ENCODE measurements at places on chromosomes 6 and 20.

GRCh38 chr20:23492292-23492691 lies 1.4 kb downstream of the CST8 start:
- no peak for DNase-seq

DNA sequence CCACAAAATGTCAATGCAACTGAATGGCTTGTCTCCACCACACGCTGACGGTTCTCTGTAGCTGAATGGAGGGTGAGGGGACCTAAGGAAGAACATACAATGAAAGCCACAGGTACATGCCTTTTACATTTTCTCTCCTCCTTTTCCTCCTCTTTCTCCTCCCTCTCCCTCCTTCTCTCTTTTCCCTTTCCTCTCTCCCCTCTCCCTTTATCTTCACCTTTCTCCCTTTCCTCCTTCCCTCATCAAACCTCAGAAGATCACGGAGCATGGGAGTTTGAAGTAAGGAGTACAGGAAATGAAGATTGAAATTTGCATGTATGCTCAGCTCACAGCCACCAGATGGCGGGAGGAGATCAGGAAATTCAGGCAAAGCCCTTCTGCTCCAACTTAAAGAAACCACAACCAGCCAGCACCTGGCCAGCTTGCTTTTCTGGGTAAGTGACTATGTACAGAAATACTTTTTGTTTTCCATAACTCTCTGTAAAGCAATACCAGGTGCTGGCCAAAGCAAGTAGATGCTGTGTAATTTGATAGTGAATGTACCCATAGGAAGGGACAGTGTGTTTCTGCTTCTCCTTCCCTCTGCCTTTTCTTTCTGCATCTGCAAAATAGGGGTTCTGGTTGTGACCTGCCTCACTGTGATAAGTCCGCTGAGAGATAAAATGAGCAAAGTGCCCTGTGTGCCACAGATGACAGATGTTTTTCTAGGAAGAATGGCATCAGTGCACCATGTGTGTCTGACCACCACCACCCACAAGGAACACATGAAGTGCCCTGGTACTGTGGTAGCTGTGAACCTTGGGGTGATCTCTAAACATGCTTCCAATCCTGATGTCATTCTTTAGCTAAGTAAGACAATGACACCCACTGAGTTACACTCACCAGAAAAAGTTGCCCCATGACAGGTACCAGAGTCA lies 18.6 kb upstream of the FOXO3 start:
- DNase-seq, result peak; percentile 69

DNA sequence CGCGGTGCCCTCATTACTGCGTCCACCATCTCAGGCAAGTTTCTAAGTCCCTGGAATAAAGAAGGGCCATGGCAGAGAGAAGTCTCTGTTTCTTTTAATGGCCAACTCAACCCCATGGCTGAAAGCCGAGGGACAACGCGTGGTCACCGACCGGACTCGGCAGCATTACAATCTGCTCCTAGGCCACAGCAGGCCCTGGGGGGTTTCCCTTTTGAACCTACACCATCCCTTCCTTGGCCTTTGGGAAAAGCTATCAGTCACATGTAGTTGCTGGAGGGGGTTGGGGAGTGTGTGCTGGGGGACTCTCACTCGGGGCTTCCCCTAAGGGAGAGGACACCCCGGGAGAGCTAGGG lies 11.1 kb upstream of the FAM83C start:
- no peak for DNase-seq

DNA sequence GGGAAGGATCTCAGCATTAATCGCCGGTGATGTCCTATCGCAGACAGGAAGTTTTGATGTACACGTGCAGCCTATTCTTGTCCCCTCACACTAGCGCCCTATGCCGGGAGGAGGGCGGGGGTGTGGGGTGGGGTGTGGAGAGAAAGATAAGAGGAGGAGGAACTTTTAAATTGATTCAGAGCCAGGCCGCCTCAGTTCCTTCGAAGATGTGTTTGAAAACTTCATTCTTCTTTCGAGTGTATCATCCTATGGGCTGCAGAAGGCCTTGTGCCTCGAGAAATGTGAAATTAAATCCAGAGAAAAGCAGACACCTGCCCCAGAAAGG lies 2.5 kb upstream of the POU3F2 start:
- no peak for DNase-seq

DNA sequence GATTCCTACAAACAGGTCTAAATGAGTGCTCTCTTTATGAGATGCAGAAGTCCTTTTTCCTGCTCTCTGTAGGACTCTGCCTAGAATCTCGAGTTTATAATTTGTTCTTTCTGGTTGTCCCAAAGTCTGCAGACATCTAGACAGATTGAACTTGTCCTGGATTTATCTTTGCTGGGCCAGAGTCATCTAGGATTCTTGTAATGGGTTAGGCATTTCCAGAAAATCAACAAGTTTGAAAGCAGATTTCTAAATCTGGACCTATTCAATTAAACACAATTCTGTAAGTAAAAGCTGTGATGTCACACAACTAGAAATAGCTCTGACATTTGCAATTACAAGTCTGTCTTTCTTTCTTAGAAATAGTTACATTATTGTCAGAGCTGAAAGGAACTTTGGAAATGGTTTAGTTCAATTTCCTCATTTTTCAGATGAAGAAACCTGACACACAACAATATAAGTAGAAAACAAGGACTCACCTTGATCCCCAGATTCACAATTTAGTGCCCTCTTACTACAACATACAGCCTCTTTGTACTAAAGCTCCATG lies 4.2 kb upstream of the RSPO3 start:
- no peak for DNase-seq

DNA sequence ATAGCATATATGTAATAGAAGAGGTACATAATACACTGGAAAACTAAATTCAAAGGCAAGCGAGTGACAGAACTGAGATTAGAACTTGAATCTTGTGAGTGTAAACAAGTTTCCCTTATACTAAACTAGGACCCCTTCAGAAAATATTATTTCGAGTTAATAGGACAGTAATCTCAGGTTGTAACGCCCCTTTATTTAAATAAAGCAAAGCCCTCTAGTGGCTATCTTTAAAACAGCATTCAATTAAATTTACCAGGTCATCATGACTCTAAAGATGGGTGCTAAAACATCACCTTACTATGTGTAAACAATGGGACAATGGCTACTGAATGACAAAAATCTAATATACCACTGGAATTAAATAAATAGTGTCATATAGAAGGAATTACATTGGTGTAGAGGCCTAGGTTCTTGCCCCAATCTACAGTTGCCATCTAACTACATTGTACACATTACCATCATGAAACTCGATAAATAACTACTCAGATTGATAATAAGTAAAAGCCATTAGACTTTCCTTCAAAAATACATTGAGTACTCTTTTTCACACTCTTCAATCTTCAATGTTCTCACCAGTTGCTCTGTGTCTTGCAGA lies 255.4 kb upstream of the IRAK1BP1 start:
- no peak for DNase-seq

GRCh38 chr6:100457311-100457990 lies 7.3 kb downstream of the SIM1 start:
- DNase-seq, result no peak

- no peak for DNase-seq
Measured at GRCh38 chr20:59774204-59774641, 159.2 kb downstream of the SYCP2 start.

- DNase-seq, result no peak
Measured at GRCh38 chr20:1472556-1473245, 6.1 kb upstream of the NSFL1C start.

GRCh38 chr6:9851541-9852380 lies 563.1 kb downstream of the TFAP2A start:
- DNase-seq, result no peak

- no peak for DNase-seq
Measured at GRCh38 chr20:17662333-17663039, 19.6 kb downstream of the RRBP1 start.

DNA sequence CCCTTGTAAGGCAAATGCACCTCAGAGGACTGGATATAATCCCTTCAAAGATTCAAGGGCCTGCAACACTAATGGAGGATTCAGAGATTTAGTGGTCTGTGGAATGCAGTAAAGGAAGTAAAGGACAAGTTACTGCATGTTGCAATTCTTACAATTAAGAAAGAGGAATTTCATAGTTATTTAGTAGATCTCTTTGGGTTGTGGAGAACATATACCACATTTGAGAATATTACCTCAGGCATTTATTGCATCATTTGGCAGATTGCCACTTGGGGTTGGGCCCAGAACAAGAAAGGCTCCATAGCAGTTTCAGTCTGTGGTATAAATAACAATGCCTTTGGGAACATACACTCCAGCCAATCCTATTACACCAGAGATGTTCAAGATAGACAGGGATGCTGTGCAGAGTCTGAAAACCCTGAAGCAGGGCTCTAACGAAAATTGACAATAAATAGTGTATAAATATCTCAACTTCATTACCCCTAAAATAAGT lies 20.9 kb upstream of the EPM2A start:
- no peak for DNase-seq

GRCh38 chr20:16580620-16581019 lies 7.4 kb upstream of the KIF16B start:
- DNase-seq, result no peak

DNA sequence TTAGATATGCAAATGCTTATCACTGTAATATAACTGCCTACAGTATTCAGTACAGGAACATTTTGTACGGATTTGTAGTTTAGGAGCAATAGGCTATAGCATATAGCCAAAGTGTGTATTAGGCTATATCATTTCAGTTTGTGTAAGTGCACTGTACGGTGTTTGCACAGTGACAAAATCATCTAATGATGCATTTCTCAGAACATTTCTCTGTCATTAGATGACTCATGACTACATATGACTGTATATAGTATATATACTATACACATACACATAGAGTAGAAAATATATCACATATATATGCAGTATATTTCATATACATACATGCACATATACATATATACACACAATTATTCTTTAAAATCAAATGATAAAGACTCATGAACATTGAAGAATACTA lies 158.4 kb downstream of the PTCHD4 start:
- no peak for DNase-seq

GRCh38 chr6:55825402-55826051 lies 49.9 kb downstream of the BMP5 start:
- no peak for DNase-seq

DNA sequence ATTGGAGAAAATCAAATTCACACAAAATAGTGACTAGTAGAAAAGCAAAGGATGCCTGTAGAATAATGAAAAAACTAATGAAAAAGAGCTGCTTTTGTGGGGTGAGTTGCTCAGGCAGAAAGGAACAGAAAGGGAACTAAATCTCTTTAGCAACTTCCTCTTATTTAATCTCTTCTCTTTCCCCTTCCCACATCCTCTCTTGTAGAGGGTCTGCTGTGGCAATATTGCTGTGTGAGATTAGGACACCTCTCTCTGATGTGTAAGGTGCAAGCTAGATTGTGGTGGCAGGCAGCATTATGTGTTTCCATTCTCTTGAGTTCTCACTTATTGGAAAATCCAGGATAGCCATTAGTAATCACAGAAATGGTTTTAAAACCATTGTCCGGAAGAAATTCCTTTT lies 49.7 kb downstream of the SYNE1 start:
- no peak for DNase-seq

- no peak for DNase-seq
Measured at GRCh38 chr6:134510920-134511319, 193.0 kb upstream of the SGK1 start.

DNA sequence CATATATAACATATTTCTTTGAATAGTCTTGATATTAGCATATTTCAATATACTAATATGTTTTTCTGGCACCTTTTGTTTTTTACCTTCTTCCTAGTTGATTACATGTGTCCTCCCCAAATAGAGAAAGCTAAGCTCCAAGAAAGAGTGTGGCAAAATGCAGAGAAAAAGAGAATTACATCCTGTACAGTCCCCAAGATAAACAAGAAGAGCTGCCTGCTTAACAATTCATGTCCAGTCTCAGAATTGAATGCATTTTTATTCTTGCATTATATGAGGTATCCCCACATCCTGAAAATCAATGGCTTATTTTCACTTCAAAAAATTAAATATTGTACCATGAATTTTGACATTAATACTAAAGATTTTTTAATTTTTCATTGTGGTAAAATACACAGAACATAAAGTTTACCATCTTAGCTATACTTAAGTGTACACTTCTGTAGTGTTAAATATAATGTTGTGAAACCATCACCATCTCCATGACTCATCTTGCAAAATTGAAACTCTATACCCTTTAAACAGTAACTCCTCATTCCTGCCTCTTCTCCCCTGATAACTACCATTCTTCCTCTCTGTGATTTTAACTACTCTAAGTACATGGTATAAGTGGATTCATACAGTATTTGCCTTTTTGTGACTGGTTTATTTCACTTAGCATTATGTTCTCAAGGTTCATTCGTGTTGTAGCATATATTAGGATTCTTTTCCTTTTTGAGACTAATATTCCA lies 490.3 kb downstream of the COL12A1 start:
- DNase-seq, result no peak

DNA sequence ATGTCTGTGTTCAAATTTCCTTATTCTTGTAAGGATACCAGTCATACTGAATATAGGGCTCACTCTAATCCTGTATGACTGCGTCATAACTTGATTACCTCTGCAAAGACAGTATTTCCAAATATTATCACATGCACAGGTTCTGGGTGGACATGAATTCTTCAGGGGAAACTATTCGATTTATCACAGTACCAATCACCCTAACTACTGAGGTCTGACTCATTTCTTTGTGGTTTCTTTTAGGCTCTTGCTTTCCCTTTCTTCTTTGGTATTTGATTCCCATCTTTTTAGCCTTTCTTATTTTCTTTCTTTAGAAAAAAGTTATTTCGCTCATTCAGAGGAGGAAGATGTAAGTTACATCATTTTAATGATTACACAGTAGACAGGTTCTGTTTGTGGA lies 40.3 kb upstream of the TBX18 start:
- no peak for DNase-seq

GRCh38 chr20:13960525-13960924 lies 29.9 kb downstream of the SEL1L2 start:
- DNase-seq, result no peak

GRCh38 chr6:13273202-13273930 lies 55.0 kb downstream of the TBC1D7 start:
- DNase-seq, result no peak

- DNase-seq, result no peak
Measured at GRCh38 chr6:135522965-135523692, 25.6 kb upstream of the AHI1 start.

DNA sequence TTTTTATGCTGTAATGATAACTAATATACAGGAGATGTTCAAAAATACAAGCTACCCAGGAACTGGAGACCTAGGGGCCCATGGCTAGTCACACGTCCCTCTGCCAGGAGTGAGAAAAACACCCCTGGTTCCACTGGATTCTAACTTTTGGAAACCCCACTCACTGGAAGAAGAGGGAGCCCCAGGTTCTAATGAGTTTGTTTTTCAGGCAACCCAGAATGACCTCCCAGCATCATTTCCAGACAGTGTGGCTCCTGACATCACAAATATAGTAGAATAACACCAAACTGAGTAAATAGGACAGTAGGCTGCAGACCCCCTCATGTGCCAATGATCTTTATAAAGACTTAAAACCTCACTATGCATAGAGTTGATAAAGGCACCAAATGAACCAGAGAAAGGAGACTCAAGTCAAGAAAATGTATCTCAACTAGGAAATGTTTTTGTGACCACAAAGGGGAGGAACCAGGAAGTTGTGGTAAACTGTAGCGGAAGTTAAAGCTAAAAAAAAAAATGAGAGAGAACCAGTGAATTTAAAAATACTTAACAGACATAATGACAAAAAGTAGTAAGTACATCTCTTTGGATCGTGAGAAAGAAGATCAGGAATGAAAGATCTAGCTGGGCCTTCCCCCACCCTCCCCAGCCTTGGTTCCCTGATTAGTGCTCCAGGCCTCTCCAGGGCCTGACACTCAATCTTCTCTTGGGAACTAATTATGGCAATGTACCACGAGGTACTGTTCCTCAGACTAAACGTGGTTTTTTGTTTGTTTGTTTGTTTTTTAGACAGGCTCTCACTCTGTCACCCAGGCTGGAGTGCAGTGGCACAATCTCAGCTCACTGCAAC lies 19.8 kb downstream of the HLA-E start:
- no peak for DNase-seq
